ENCODE measurements at places on chromosomes 1 and 21. TPM values are rescaled to one million over a fixed set of nuclear protein-coding genes. Genes with fewer than 3 reads are reported as not detected.

GRCh38 chr1:197937892-197938291 lies 20.7 kb downstream of the LHX9 start:
- H3K4me3 ChIP-seq: no peak overlapping the region
- DNase-seq: no peak
- no peaks in the 10 kb centered on the region for H3K27me3 ChIP-seq
- no peak overlapping the region for H3K27ac ChIP-seq
- 0 out of 2 replicates have a peak, but pooled peaks cover 5% of the 10 kb centered on the region for H3K36me3 ChIP-seq

DNA sequence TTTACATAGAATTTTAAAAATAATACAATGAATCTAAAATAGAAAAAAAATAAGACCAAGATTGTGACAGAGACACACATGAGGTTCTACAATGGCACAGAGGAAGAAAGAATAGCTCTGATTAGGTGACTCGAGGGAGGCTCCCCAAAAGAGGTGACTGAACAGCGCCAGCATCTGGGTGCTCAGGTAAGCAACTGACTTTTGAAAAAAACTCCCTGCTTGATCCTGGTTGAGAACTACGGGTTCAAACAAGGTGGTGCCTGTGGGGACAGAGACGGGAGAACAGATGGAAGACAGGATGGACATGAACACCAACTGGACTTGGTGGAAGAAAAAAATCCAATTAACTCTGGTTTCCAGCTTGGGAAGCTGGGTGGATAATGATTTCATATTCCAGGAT lies 22.5 kb downstream of the BATF3 start:
- peaks cover 14% of the 10 kb centered on the region for H3K27me3 ChIP-seq
- no peaks in the 10 kb centered on the region for H3K36me3 ChIP-seq
- no peak for DNase-seq

- DNase-seq: no peak
- H3K4me3 ChIP-seq: peak overlapping the region; percentile 90
- H3K27me3 ChIP-seq: peaks cover 6% of the 10 kb centered on the region
Measured at GRCh38 chr21:43865540-43866259, 677 bp downstream of the AGPAT3 start.

Gene VSIG8
- not detected for total RNA-seq

Gene LEPR
- 13.5 TPM for total RNA-seq

Gene MCM3AP
- total RNA-seq: 86.4 TPM

DNA sequence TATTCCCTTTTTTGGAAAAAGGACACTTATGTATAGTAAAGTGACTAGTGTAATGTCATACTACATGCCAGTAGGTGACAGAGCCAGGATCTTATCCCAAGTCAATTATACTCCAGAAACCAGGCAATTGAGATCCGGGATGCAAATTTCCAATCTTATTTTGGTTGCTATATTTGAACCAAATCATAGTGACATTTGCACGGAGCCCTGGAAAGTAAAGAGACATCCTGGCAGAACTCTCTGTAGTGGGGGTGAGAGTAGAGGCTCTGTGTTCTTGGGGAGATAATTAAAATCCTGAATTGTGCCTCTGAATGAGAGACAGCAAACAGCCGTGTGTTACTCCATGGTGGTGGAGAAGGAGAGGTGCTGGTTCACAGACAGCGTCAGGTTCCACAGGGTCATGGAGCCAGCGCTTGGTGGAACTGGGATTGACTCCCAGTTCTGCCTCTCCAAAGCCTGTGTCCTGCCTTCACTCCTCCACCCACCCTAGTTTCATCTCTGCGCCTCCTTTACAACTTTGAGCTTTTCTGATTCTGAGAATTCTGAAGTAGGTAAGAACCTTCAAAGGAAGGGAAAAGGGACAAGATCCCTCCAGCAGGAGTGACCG lies 432.3 kb downstream of the PTPRU start:
- H3K4me1 ChIP-seq: no peaks in the 10 kb centered on the region
- no peak overlapping the region for H3K27ac ChIP-seq
- H3K36me3 ChIP-seq: no peaks in the 10 kb centered on the region
- no peak overlapping the region for H3K4me3 ChIP-seq

Gene CYP4A22
- not detected for total RNA-seq

DNA sequence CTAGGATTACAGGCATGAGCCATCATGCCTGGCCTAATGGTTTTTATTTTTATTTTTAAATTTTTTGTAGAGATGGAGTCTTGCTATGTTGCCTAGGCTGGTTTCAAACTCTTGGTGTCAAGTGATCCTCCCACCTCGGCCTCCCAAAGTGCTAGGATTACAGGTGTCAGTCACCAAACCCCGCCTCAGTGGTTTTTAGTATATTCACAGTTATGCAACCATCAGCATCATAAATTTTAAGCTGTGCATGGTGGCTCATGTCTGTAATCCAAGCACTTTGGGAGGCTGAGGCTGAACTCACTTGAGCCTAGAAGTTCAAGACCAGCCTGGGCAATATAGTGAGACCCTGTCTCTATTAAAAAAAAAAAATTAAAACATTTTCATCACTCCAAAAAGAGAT lies 28.6 kb downstream of the PIK3CD start:
- DNase-seq: no peak
- no peaks in the 10 kb centered on the region for H3K27me3 ChIP-seq
- no peak overlapping the region for H3K4me3 ChIP-seq
- H3K4me1 ChIP-seq: peaks cover 4% of the 10 kb centered on the region

Gene IGSF3
- total RNA-seq: not detected

GRCh38 chr1:117046781-117047180 lies 13.3 kb upstream of the TTF2 start:
- no peak overlapping the region for H3K4me3 ChIP-seq
- H3K36me3 ChIP-seq: no peaks in the 10 kb centered on the region
- no peaks in the 10 kb centered on the region for H3K4me1 ChIP-seq

Gene OR2M7
- not detected for total RNA-seq

- H3K4me3 ChIP-seq: no peak overlapping the region
- peaks cover 21% of the 10 kb centered on the region for H3K4me1 ChIP-seq
- H3K27me3 ChIP-seq: no peaks in the 10 kb centered on the region
Measured at GRCh38 chr1:233244183-233244582, 51.3 kb downstream of the PCNX2 start.

GRCh38 chr1:222798116-222798515 lies 16.7 kb upstream of the DISP1 start:
- H3K36me3 ChIP-seq: no peaks in the 10 kb centered on the region
- peaks cover 8% of the 10 kb centered on the region for H3K4me1 ChIP-seq
- DNase-seq: peak; percentile 37
- no peak overlapping the region for H3K27ac ChIP-seq
- H3K4me3 ChIP-seq: no peak overlapping the region

- H3K36me3 ChIP-seq: no peaks in the 10 kb centered on the region
- no peak overlapping the region for H3K4me3 ChIP-seq
- H3K4me1 ChIP-seq: peaks cover 15% of the 10 kb centered on the region
- peaks cover 3% of the 10 kb centered on the region for H3K27me3 ChIP-seq
Measured at GRCh38 chr1:28159243-28159642, 17.2 kb downstream of the PTAFR start.

Gene REG4
- not detected for total RNA-seq

Gene SHISA4
- total RNA-seq: 29.8 TPM

DNA sequence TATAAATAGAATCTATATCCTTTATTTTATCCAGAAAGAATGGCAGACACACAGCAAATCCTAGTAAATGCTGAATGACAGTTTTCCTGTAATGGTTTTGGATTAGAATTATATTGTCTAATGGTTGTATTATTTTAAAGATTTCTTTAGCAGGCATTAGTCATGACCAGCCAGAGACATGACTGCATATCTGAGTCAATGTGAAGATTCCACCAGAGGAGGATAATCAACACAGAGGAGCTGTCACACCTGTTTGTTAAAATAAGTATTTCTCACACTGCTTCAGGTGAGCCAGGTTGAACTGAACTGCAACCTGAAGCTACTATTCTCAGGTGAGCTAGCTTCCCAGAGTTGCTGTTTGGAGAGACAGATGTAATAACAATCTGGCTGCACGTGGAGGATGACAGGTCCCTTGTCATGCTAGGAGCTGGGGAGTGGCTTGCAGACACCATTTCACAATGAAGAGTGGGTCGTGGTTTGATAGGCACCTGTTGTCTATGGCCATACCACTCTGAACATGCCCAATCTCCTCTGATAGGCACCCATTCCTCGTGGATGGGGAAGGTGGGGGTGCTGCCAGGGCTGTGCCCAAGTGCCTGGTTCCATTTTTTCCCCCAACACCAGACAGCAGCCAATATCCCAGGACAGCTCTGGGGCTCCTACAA lies 94.3 kb downstream of the KCNJ6 start:
- no peak overlapping the region for H3K27ac ChIP-seq
- no peaks in the 10 kb centered on the region for H3K36me3 ChIP-seq
- peaks cover 9% of the 10 kb centered on the region for H3K4me1 ChIP-seq
- H3K4me3 ChIP-seq: no peak overlapping the region

DNA sequence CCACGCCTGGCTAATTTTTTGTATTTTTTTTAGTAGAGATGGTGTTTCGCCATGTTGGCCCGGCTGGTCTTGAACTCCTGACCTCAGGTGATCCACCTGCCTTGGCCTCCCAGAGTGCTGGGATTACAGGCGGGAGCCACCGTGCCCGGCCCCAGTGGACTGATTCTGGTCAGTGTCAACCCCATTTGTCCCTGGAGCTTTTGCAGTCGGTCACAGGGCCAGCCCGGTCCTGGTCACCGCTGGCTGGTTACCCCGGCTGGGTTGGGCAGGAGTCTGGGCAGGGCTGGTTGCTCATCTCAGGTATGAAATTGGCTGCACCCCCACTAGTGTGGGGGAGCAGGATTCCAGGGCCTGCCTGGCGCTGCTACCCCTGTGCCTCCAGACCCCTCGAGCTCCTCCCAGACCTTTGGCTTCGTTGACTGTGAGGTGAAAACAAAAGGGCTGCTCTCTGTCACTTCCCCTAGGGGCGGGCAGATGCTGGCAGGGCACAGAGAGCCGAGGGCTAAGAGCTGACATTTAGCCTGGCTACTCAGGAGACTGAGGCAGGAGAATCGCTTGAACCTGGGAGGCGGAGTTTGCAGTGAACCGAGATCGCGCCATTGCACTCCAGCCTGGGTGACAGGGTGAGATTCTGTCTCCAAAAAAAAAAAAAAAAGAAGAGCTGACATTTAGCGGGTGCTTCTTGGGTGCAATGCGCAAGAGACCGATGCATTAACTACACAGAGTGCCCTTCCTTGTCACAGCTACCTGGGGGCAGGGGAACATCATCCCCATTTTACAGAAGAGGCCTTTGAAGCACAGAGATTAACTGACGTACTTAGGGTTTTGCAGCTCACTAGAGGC lies 10.6 kb downstream of the TNFRSF1B start:
- no peak overlapping the region for H3K27ac ChIP-seq
- no peaks in the 10 kb centered on the region for H3K36me3 ChIP-seq
- peaks cover 3% of the 10 kb centered on the region for H3K27me3 ChIP-seq

All from HFFc6 (cell line).